Cortex of kidney (tissue), 1 donor: ENCODE measurements at places on chromosomes 12 and 14.

- no peak for DNase-seq
Measured at GRCh38 chr14:52002542-52002941, 13.2 kb downstream of the RTRAF start.

DNA sequence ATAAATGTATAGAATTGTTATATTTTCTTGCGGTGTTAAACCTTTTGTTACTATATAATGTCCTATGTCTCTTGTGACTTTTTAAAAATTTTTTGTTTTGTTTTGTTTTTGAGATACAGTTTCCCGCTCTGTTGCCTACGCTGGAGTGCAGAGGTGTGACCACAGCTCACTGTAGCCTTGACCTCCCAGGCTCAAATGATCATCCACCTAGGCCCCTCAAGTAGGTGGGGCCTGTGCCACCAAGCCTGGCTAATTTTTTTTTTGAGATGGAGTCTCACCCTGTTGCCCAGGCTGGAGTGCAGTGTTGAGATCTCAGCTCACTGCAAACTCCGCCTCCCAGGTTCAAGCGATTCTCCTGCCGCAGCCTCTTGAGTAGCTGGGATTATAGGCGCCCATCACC is 26.5 kb upstream of the RCOR1 start:
- DNase-seq = no peak

- no peak for DNase-seq
Measured at GRCh38 chr12:112425582-112426382, 7.0 kb downstream of the PTPN11 start.

DNA sequence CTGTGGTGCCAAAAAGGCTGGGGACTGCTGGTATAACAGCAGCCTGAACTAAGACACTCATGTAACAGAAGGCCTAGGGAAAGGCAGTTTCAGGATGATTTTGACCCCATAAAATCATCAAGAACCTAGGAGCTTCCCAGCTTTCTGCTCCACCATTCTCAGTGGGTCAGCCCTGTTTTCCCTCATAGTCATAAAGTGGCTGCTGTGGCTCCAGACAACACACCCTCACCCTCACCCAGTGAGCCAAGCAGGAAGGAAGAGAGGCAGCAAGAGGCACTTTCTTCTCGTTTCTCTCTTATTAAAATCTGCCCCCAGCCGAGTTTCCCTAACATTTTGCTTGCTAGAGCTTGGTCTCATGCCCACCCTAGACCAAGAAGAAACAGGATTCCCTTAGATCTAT is 131.8 kb downstream of the SCARB1 start:
- no peak for DNase-seq

DNA sequence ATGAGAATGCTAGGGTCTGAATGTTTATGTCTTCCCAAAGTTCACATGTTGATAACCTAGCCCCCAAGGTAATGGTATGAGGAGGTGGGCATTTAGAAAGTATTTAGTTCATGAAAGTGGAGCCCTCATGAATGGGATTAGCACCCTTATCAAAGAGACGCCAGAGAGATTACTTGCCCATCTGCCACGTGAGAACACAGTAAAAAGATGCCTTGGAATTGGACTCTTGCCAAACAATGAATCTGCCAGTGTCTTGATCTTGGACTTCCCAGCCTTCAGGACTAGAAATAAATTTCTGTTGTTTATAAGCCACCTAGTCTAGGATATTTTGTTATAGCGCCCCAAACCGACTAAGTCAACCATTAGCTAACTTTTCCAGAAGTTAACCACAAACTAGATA is 92.0 kb upstream of the SLC38A4 start:
- DNase-seq = no peak

DNA sequence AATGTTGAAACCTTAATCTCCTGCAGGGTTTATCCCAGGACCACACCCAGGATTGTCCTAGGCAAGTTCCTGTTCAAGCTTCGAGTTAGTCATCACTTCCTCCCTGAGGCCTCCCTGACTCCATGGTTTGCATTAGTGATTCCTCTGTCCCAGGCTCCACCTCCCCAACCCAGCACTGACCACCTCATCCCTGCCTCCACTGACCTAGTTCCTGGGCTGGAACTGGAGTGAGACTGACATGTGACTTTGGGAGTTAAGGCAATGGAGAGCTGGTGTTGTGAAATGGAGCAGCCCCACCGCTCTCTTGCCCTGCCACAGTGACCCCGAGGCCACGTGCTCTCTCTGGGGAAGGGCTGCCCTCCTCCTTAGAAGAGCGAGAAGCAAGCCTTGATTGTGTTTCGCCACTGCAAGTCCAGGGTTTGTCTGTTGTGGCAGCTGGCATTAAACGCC is 15.8 kb upstream of the DTX1 start:
- DNase-seq = no peak

GRCh38 chr12:127280393-127281275 is 986.3 kb upstream of the TMEM132C start:
- no peak for DNase-seq

GRCh38 chr14:32637582-32637981 is 301.1 kb upstream of the NPAS3 start:
- no peak for DNase-seq

- no peak for DNase-seq
Measured at GRCh38 chr14:72439707-72440106, 454.2 kb downstream of the DPF3 start.

- DNase-seq = no peak
Measured at GRCh38 chr12:76789335-76790050, 25.6 kb downstream of the ZDHHC17 start.

GRCh38 chr12:34301251-34302130 is 279.2 kb downstream of the ALG10 start:
- no peak for DNase-seq

DNA sequence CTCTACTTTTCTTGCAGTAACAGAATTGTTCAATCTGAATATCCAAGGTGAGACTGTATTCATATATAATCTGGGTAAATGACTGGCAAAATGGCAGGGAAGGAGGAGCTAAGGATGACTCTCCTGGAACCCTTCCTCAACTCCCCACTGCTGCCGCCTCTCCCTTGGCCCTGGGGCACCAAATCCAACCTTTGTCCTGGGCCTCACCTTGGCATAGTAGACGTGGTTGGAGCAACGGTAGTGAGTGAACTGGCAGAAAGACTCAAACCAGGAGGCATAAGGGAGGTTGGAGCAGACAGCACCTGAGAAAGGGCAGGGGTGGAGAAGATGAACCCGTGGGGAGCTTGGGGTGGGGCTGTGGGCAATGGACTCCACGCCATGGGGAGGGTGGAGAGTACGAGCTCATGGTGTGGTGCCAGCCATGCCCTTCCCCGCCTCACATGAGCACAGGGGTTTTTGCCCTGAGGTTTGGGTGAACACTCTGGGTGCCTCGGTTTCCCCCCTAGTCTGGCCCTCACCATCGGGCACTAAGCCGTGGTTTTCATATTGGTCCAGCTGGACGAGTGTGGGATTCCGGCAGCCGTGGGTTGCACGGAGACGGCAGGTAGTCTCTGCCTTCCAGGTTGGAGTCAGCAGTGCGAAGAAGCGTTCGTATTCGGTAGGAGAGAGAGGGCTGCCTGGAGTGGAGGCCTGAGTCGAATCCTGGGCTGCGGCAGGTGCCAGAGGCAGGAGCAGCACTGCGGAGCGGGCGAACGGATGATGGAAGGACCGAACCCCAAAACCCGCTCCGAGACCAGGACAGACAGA is 753 bp downstream of the ACRBP start:
- DNase-seq = no peak

GRCh38 chr12:69996241-69996640 is 171.2 kb downstream of the MYRFL start:
- DNase-seq = no peak

- DNase-seq = no peak
Measured at GRCh38 chr12:49674318-49674981, 32.8 kb downstream of the FMNL3 start.

DNA sequence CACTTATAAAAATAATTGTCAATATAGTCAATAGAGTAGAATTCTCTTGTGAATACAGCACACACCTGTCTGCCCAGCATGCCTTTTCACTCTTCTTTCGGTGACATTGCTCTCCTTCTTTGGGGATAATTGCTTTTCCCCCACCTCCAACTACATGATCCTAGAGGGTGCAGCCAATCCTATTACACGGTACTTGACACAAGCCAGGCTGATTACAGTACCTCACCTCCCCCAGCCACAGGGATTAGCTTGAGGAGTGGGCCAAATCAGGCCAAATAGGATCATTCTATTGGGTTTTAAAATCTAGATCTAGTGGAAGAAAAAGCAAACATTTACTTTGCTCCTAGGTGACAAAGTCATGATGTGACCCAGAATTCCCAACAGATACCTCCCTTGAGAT is 16.8 kb upstream of the NFYB start:
- no peak for DNase-seq

GRCh38 chr12:27498149-27498548 is 25.9 kb upstream of the PPFIBP1 start:
- DNase-seq = no peak

- no peak for DNase-seq
Measured at GRCh38 chr12:124376435-124376834, 81.5 kb downstream of the RFLNA start.

- no peak for DNase-seq
Measured at GRCh38 chr12:103705927-103706326, 118.9 kb downstream of the STAB2 start.

DNA sequence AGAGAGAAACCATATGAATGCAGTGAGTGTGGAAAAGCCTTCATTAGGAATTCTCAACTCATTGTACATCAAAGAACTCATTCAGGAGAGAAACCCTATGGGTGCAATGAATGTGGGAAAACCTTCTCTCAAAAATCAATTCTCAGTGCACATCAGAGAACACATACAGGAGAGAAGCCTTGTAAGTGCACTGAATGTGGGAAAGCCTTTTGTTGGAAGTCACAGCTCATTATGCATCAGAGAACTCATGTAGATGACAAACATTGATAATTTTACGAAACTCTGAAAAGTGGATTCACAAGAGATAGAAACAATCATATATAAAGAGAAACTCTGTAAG is 22.9 kb downstream of the ZNF268 start:
- no peak for DNase-seq

- no peak for DNase-seq
Measured at GRCh38 chr14:85701116-85701515, 171.2 kb downstream of the FLRT2 start.

GRCh38 chr12:97767347-97767746 is 304.7 kb downstream of the RMST start:
- no peak for DNase-seq

DNA sequence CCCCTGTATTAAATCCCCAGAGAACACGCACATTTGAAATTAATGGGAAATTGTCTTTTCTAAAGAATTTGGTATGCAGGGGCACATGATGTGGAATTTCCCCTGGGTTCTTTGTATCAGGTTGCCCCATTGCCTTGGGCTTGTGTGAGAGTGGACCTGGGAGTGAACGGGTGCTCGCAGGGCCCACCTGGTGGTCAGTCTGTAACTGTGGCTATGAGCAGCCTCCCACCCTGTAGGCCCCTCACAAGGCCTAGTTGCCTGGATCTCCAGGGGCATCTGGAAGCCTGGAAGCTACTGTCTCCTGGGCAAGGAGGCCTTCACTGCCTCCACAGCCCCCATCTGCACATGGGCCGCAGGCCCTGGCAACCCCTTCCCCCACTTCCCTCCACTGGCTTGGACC is 96.7 kb downstream of the SLC25A47 start:
- DNase-seq = no peak

DNA sequence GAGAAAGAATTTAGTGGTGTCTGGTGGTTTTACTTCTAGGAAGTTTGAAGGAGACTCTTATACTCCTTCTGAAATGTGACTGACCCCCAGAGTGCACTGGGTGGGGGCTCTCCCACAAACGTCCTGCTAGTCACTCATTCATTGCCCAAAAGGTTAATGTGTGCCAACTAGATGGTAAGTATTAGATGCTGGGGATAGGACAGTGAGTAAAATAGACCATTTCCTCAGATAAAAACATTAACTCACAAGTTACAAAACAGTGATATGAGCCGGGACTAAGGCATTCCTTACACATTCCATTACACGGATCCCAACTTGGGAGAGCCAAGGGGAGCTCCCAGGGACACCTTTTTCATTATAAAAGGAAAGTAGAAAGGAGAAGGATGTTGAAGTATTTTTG is 185.1 kb downstream of the ATXN7L3B start:
- DNase-seq = no peak

DNA sequence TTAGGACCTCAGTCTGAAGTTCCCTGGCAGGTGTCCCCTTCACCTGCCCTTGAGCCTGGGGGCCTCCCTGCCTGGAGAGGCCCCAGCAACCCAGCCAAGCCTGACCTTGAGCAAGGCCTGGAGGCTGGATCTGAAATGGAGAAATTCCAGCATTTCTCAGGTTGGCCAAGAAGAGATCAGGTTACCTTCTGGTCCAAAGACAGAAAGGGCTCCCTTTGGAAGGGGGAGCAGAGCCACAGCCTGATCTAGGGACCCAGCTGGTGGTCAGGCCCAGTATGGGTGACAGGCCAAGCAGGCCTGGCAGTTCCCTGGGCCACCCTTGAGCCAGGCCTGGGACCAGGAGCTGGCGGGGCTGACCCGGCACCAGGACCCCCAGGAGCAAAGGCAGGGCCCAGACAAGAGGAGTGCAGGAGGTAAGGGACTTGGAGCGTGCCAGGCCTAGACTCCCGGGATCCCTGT is 82.8 kb downstream of the TNFAIP2 start:
- DNase-seq = no peak

- no peak for DNase-seq
Measured at GRCh38 chr12:97609957-97610356, 147.4 kb downstream of the RMST start.

DNA sequence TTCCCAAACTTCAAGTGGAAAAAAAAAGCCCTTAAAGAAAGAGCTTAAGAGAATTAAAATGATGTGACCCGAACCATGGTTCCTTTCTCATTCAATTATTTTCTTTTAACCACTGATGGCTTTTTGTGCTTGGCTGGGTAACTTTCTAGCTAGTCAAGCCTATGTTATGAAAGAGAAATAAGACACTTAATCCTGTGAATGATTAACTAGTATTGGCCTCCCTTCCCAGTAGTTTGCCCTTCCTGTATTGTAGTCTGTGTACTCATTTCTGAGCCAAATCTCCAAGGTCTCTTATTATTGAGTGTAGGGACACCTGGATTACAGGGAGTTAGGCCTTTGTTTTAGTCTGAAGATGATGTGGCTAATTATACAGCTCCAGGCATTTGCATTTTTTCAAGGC is 353.0 kb downstream of the RAD51B start:
- DNase-seq = no peak

GRCh38 chr14:98844456-98844855 is 427.5 kb downstream of the BCL11B start:
- DNase-seq = no peak

DNA sequence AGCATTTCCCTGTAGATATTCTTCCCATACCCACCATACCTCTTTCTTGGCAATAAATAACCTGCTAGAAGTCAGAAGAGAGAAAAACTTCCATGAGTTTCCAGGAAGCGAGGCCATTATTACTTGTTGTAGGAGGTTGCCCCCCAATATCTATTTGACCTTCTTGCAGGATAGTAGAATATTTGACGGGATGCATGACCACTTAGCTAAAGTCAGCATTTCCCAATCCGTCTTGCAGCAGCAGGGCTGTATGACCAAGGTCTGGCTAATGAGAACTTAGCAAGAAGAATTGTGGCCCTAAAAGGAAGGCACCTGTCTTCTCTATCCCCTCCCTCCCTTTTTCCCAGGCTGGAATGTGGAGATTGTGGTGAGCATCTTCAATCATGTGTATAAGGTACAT is 51.5 kb downstream of the NINJ2 start:
- DNase-seq = no peak

- DNase-seq = no peak
Measured at GRCh38 chr14:39666386-39666785, 234.2 kb upstream of the FBXO33 start.
